ENCODE measurements at places on chromosomes 2 and 18. TPM values are rescaled to one million over a fixed set of nuclear protein-coding genes. Genes with fewer than 3 reads are reported as not detected.

SCN9A gene
- total RNA-seq, result 0.15 TPM

DNA sequence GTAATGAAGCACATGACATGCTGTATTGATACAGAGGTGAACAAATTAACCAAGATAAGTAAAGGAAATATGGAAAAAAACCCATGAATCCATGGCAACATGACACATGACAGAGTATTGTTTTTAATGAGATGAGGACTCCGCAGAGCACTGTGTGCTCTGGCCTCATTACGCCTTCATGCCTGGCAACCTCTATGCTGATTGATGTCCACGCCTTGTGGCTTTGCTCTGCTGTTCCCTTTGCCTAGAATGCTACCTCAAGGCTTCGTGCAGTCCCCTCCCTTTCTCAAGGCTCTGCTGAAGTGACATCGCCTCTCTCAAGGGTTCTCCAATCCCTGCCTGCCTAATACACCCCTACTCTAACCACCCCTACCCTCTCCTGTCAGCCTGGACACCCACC is 8.4 kb downstream of the SIGLEC15 start:
- no peaks in the 10 kb centered on the region for H3K36me3 ChIP-seq
- DNase-seq, result no peak
- H3K27me3 ChIP-seq, result peaks cover 37% of the 10 kb centered on the region
- H3K27ac ChIP-seq, result no peak overlapping the region
- H3K4me3 ChIP-seq, result no peak overlapping the region
- peaks cover 6% of the 10 kb centered on the region for H3K4me1 ChIP-seq

- DNase-seq, result no peak
- no peaks in the 10 kb centered on the region for H3K36me3 ChIP-seq
- no peak overlapping the region for H3K4me3 ChIP-seq
- no peaks in the 10 kb centered on the region for H3K27me3 ChIP-seq
These were observed 193.4 kb upstream of the HDAC4 start for GRCh38 chr2:239594019-239594771.

CTAGE1 gene
- not detected for total RNA-seq

DNA sequence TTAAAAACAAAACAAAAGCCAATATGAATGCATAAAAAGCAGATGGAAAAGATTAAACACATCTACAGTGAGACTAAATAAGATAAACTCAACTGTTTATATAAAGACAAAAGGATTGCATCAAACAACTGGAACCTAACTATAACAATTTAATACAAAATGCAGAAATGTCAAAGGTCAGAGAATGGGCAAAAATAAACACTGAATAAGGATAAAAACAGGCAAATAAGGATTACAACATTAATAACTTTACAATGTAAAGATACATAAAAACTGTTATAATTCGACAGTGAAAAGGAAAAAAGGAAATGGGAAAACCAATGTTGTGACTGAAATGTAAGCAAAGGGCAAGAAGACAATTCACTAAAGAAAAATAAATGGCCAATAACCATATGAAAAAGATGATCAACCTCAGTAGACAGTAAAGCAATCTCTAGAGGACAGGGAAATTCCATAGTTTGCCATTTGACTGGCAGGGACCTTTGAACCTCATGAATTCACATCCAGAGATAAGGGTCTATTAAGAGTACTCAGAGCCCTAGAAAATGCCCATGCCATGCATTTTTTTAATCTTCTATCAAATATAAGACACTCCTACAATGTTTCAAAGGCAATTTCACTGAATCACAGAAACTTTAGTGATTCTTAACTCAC is 83.7 kb downstream of the TMEM131 start:
- DNase-seq, result no peak
- H3K4me3 ChIP-seq, result no peak overlapping the region
- no peak overlapping the region for H3K27ac ChIP-seq
- H3K4me1 ChIP-seq, result peaks cover 36% of the 10 kb centered on the region
- peaks cover 27% of the 10 kb centered on the region for H3K36me3 ChIP-seq

GRCh38 chr2:212076456-212076855 is 462.1 kb downstream of the ERBB4 start:
- H3K4me3 ChIP-seq, result no peak overlapping the region
- no peaks in the 10 kb centered on the region for H3K4me1 ChIP-seq
- no peaks in the 10 kb centered on the region for H3K36me3 ChIP-seq

- no peaks in the 10 kb centered on the region for H3K27me3 ChIP-seq
- H3K36me3 ChIP-seq, result peaks cover 18% of the 10 kb centered on the region
- H3K4me1 ChIP-seq, result peaks cover 60% of the 10 kb centered on the region
These were observed 2.5 kb upstream of the ATG16L1 start for GRCh38 chr2:233248999-233249398.

SLC39A10 gene
- total RNA-seq, result 47.0 TPM

DNA sequence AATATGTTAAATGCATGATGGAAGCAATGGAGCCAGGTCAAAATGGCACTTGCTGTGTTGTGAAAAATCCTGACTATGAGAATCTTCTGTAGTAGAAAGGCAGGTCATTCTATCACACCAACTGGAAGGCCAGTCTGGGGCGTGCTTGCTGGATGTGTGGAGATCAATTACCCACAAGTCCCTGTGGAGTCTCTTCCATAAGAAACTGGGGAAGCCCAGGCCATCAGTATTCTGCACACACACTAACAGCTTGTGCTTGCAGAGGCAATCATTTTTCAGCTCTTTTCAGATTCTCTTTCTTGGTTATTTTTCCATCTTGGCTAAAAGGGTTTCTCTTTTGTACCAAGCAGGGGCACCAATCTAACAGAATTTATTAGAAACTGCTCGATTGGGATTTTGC is 190.8 kb downstream of the SLC8A1 start:
- H3K27ac ChIP-seq, result no peak overlapping the region
- DNase-seq, result no peak
- no peaks in the 10 kb centered on the region for H3K4me1 ChIP-seq
- H3K36me3 ChIP-seq, result no peaks in the 10 kb centered on the region
- no peak overlapping the region for H3K4me3 ChIP-seq

DNA sequence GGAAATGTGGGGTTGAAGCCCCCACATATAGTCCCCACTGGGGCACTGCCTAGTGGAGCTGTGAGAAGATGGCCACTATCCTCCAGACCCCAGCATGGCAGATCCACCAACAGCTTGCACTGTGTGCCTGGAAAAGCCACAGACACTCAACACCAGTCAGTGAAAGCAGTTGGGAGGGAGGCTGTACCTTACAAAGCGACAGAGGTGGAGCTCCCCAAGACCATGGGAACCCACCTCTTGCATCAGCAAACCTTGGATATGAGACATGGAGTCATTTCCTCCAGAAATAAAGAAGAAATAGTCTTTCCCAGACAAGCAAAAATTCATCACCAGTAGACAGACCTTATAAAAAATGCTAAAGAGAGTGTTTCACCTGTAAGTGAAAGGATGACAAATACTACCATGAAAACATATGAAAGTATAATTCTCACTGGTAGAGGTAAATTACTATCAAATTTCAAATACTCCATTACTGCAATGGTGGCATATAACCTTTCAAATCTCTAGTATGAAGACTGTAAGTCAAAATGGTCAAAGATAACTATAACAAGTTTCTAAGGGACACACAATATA is 152.6 kb upstream of the EPHA4 start:
- no peaks in the 10 kb centered on the region for H3K4me1 ChIP-seq
- no peak overlapping the region for H3K4me3 ChIP-seq
- no peak overlapping the region for H3K27ac ChIP-seq
- no peaks in the 10 kb centered on the region for H3K36me3 ChIP-seq
- no peak for DNase-seq

GRCh38 chr2:69253112-69253511 is 133.9 kb downstream of the GFPT1 start:
- no peaks in the 10 kb centered on the region for H3K4me1 ChIP-seq
- H3K36me3 ChIP-seq, result no peaks in the 10 kb centered on the region
- H3K27ac ChIP-seq, result no peak overlapping the region
- H3K27me3 ChIP-seq, result peaks cover 47% of the 10 kb centered on the region

GRCh38 chr2:143926736-143927135 is 593.2 kb downstream of the ZEB2 start:
- H3K4me1 ChIP-seq, result no peaks in the 10 kb centered on the region
- H3K27me3 ChIP-seq, result peaks cover 15% of the 10 kb centered on the region
- no peak overlapping the region for H3K27ac ChIP-seq
- no peaks in the 10 kb centered on the region for H3K36me3 ChIP-seq
- no peak overlapping the region for H3K4me3 ChIP-seq

GRCh38 chr2:38178556-38179419 is 102.8 kb upstream of the CYP1B1 start:
- peaks cover 52% of the 10 kb centered on the region for H3K27me3 ChIP-seq
- H3K27ac ChIP-seq, result no peak overlapping the region
- H3K4me1 ChIP-seq, result peaks cover 5% of the 10 kb centered on the region
- DNase-seq, result no peak
- H3K4me3 ChIP-seq, result no peak overlapping the region
- H3K36me3 ChIP-seq, result no peaks in the 10 kb centered on the region

- no peak overlapping the region for H3K27ac ChIP-seq
- peaks cover 3% of the 10 kb centered on the region for H3K27me3 ChIP-seq
- no peak overlapping the region for H3K4me3 ChIP-seq
- no peaks in the 10 kb centered on the region for H3K4me1 ChIP-seq
- H3K36me3 ChIP-seq, result peaks cover 3% of the 10 kb centered on the region
These were observed 41.1 kb upstream of the NAB1 start for GRCh38 chr2:190607657-190608357.

DNA sequence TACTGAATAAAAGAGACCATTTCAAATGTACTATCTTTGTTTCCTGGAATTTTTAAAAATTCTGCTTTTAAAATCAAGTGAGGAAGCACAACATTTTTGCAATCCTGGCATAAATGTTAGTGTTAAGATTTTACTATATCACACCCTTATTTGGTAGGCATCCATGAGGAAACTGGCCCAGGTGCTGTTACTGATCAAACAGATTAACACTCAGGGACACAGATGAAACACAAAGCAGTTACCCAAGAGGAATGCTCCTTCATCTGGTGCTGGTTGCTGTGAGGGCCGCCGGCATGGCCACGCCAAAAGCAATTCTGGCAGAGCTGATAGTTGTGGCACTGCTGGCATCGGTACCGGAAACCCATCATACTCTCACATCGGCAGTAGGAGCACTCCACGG is 96.8 kb downstream of the DTNB start:
- no peaks in the 10 kb centered on the region for H3K27me3 ChIP-seq
- peaks cover 13% of the 10 kb centered on the region for H3K36me3 ChIP-seq
- H3K4me3 ChIP-seq, result no peak overlapping the region
- no peak for DNase-seq
- H3K27ac ChIP-seq, result no peak overlapping the region

UGT1A3 gene
- total RNA-seq, result not detected

DNA sequence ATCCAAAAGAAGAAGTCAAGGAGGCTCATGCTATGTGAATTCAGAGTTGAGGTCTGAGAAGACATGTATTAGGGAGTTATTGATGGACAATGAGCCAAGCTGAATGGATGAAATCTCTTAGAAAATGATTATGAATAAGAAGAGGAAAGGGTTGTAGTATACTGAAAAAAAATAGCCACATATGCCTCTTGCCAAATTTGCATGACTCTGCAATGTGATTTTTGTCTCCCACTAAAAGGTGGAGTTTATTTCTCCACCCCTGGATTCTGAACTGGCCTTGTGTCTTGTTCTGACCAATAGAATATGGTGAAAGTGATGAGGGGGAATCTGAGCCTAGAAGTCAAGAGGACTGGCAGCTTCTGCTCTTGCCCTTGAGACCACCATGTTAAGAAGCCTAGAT is 8.6 kb upstream of the ERICH2 start:
- no peak overlapping the region for H3K4me3 ChIP-seq
- H3K36me3 ChIP-seq, result no peaks in the 10 kb centered on the region
- H3K27ac ChIP-seq, result no peak overlapping the region
- no peak for DNase-seq
- no peaks in the 10 kb centered on the region for H3K4me1 ChIP-seq

DNA sequence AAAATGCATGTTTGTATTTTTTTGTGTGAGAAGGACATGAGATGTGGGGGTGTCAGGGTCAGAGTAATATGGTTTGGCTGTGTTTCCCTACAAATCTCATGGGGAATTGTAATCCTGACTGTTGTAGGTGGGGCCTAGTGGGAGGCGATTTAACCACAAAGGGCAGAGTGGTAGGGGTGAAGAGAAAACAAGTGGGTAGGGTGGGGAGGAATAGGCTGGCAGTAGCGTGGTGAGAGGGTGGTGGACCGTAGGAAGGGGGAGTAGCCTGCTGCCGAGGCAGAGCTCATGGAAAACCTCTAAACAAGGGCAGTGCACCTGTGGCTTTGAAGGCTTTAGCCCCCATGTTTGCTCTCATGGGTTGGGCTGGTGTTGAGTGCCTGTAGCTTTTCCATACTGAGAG is 152.8 kb upstream of the ZNF519 start:
- no peaks in the 10 kb centered on the region for H3K27me3 ChIP-seq
- no peaks in the 10 kb centered on the region for H3K36me3 ChIP-seq
- H3K27ac ChIP-seq, result no peak overlapping the region
- no peaks in the 10 kb centered on the region for H3K4me1 ChIP-seq
- H3K4me3 ChIP-seq, result no peak overlapping the region

DNA sequence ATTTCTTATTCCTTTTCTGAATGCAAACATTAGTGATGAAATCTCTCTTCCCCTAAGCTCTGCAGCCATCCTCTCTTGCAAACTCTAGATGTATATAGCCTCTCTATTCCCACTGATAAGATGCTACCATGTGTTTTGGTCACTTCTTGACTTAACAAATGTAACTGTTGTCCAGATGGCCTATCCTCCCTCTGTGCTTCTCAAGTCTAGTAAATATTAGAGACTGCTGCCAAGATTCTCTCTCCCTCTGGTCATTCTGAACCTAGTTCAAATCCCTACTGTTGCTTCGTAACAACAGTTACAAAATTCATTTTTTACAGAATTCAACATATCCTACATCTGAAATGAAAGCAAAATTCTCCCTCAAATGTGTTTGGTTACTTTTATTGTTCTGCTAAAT is 156.6 kb downstream of the TXNL1 start:
- H3K4me3 ChIP-seq, result no peak overlapping the region
- no peak overlapping the region for H3K27ac ChIP-seq
- H3K27me3 ChIP-seq, result no peaks in the 10 kb centered on the region
- no peaks in the 10 kb centered on the region for H3K36me3 ChIP-seq
- no peak for DNase-seq

LYPD6 gene
- total RNA-seq, result not detected

CCDC68 gene
- 0.13 TPM for total RNA-seq

DNA sequence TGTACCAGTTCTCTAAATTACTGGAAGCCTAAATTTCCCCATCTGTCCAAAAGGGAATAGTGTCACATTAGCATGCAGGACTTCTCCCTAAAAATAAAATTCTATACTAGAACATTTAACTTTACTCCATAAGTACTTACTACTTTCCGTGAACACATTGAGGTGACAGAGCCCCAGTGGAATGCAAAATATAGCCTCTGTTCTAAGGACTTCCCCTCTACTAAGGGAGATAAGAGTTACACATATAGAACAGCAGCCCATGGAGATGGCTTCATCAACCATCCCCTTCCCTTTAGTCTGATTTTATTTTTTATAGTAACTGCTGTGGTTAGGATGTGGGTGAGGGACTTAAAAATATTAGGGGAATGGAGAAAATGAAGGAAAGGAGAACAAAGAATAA is 68.9 kb upstream of the STPG4 start:
- H3K36me3 ChIP-seq, result no peaks in the 10 kb centered on the region
- no peak for DNase-seq
- no peaks in the 10 kb centered on the region for H3K4me1 ChIP-seq
- H3K27me3 ChIP-seq, result peaks cover 8% of the 10 kb centered on the region

All from activated CD4-positive, alpha-beta memory T cell treated with anti-CD3 and anti-CD28 coated beads, Interleukin-2, amount 10 ng/mL, durations not matched to agents 7 days and 5 days (primary cell).